ENCODE measurements at places on chromosomes 7 and 10. TPM values are rescaled to one million over a fixed set of nuclear protein-coding genes. Genes with fewer than 3 reads are reported as not detected.

TMEM26 gene
- total RNA-seq: not detected

GRCh38 chr10:44713307-44713706 is 197.8 kb upstream of the TMEM72 start:
- no peak for DNase-seq

DNA sequence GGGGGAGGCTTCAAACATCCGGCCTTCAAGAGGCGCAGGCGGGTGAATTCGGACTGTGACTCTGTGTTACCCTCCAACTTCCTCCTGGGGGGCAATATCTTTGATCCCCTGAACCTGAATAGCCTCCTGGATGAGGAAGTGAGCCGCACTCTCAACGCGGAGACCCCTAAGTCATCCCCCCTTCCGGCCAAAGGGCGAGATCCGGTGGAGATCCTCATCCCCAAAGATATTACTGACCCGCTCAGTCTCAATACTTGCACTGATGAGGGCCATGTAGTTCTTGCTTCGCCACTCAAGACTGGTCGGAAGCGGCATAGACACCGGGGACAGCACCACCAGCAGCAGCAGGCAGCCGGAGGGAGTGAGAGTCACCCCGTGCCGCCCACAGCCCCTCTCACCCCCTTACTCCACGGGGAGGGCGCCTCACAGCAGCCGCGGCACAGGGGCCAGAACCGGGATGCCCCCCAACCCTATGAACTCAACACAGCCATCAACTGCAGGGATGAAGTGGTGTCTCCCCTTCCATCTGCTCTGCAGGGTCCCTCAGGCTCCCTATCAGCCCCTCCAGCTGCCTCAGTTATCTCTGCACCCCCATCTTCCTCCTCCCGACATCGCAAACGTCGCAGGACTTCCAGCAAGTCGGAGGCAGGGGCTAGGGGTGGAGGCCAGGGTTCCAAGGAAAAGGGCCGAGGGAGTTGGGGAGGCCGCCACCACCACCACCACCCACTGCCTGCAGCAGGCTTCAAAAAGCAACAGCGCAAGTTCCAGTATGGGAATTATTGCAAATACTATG is 1.1 kb downstream of the MEPCE start:
- no peak for DNase-seq

AKR1C8 gene
- total RNA-seq: not detected

DNA sequence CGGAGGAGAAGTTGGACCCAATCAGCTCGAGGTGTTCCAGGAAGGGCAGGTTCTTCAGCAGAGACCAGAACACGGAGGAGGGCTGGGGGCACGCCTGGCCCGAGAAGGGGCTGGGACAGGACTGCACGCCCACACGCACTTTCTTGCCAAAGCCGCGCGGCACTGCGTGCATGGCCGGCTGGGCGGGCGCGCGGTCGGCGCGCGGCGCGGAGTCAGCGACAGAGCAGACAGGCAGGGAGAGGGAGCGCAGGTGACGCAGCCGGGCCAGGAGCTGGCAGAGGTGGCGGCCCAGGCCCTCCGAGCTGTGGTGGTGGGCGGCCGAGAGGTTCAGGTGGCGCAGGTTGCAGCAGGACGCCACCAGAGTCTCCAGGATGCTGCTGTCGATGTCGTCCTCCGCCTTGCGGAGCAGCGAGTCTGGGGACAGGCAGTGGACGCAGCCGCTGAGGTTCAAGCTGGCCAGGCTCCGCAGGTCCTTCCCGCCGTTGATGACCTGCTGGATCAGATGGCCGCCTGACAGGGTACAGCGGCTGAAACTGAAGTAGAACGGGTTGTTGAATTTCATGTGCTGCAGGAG is 77.2 kb upstream of the TNRC18 start:
- no peak for DNase-seq

HOXA10 gene
- not detected for total RNA-seq

DNA sequence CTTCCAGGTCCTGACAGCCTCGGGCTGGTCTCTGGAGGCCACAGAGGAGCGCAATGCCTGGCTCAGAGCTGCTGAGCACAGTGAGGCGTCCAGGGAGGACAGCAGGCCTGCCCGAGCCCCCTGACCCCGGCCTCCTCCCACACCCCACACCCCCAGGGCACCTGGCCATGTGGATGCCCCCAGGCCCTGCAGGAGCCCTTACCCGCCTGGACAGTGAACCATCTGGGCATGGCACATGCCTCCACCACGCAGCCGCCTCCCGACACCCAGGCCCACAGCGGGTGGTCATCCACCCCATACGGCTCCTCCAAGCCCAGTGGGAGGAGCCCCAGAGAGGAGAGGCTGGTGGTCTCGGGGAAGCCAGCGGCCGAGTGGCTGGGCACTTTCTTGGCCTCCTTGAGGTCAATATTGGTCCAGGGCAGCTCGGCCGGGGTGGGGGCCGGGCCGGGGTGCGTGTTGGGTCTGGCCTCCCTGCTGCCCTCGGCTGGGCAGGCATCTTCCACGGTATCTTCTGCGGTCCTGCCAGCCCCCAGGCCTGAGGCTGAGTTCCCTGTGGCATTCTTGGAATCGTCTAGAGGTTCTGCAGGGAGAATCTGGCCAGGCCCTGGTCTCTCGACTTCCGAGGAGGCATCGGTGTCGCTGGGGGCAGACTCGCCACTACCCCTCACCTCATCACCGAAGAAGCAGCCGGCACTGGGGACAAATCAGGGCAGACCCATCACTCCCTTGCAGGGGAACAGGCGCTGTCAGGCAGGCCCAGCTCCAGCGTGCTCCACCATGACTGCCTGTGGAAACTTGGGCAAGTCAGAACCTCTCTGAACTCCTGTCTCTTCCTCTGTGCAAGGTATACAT is 18.6 kb downstream of the TECPR1 start:
- no peak for DNase-seq

GRCh38 chr7:137978464-137979237 is 23.2 kb downstream of the CREB3L2 start:
- DNase-seq: no peak

DNA sequence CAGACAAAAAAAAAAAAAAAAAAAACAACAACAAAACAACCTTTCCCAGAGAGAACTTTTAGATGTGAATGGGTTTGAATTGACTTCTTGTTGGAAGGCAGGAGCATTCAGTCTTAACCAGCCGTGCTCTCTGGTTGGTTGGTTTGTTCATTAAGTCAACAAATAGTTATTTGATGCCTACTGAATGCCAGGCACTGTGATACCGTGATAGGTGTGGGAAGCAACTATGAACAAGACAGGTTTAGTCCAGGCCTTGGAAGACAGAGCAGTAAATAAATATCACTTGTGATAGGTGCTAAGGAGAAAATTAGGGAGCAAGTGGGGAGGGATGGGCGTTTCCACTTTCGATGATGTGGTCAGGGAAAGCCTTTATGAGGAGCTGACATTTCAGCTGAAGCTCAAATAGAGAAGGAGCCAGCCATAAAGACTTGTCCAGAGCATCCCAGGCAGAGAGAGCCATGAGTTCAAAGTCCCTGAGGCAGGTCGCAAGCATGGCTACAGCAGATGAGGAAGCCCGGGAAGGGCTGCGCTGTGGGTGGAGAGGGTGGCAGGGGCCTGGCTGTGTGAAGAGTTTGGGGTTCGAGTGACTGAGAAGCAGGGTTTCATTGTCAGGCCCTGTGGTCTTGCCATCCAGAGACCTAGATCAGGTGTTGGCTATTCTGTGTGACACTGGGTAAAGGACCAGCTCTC is 8.0 kb downstream of the TSPAN15 start:
- no peak for DNase-seq

HK1 gene
- total RNA-seq: 37.0 TPM

RUFY2 gene
- 13.7 TPM for total RNA-seq

GRCh38 chr7:94378356-94378755 is 16.3 kb upstream of the COL1A2 start:
- no peak for DNase-seq
